ENCODE measurements at places on chromosomes 1 and 21. TPM values are rescaled to one million over a fixed set of nuclear protein-coding genes. Genes with fewer than 3 reads are reported as not detected.

GPR161 gene
- total RNA-seq: 59.3 TPM

TMEM52 gene
- total RNA-seq: 0.82 TPM

HUNK gene
- 19.3 TPM for total RNA-seq

KCNK2 gene
- total RNA-seq: 21.9 TPM

CFAP74 gene
- total RNA-seq: 0.36 TPM

AMPD1 gene
- not detected for total RNA-seq

PCNX2 gene
- total RNA-seq: 159 TPM

NLRP3 gene
- 0.73 TPM for total RNA-seq

NUP210L gene
- total RNA-seq: not detected

LCE1C gene
- total RNA-seq: not detected

USP24 gene
- 126 TPM for total RNA-seq

RHBG gene
- total RNA-seq: 0.73 TPM

GRCh38 chr1:206082831-206083695, 30.1 kb downstream of the RHEX start:
- DNase-seq: no peak

DNA sequence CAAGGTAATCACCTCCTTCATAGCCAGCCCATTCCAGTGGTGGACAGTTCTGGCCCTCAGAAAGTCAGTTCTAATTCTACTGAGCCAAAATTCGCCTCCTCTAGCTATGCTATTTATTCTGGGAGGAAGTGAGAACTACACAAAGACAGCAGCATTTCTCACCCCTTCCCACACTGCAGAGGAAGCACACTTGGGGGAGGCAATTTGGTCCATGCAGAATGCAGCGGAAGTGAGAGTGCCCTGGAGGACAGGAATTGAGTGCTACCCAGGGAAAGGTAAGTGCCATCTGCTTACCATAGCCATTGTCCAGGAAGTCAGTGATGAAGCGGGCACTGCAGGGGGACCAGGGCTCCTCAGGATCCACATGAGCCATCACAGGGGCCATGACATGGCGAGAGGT, 3.7 kb downstream of the ADAMTS4 start:
- no peak for DNase-seq

DNA sequence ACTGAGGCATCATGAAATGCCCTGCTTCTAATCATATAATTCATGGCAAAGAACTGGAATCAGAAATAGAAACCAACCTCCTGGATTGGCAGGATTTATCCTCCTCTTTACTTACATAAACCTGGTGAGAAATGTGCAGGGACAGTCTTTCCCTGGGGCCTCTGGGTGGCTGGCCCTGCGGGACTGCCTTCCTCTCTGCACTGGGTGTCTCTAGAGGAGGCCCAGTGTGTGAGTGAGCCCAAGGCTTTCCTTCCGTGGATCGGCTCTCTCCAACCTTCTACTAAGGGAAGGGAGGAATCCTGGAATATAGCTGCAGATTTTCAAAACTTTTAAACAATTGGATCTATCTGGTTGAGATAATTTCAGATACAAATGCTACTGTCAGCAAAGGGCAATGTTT, 11.4 kb upstream of the ATP1A1 start:
- DNase-seq: no peak

- no peak for DNase-seq
Observed at GRCh38 chr1:218705391-218705790, 360.3 kb downstream of the TGFB2 start.

DNA sequence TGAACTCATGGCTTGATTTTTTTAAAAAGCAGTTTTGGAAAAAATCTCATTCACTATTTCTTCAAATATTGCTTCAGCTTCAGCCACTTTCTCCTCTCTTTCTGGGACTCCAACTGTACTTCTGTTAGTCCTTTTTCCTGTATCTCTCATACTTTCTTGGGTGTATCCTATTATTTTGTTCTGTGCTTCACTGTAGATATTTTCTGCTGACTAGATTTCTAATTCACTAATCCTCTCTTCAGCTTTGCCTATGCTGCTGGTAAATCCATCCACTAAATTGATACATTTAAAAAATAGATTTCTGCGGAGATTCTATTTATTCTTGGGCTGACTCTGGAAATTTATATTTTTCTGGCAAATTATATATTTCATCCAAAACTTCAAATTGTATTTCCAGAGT, 4.9 kb upstream of the KCNE2 start:
- no peak for DNase-seq

GRCh38 chr1:153397051-153397923, 6.4 kb upstream of the S100A8 start:
- no peak for DNase-seq

- no peak for DNase-seq
Observed at GRCh38 chr1:225700164-225700821, 47.4 kb upstream of the ENAH start.

GRCh38 chr1:22750685-22751051, 40.0 kb downstream of the EPHB2 start:
- no peak for DNase-seq

DNA sequence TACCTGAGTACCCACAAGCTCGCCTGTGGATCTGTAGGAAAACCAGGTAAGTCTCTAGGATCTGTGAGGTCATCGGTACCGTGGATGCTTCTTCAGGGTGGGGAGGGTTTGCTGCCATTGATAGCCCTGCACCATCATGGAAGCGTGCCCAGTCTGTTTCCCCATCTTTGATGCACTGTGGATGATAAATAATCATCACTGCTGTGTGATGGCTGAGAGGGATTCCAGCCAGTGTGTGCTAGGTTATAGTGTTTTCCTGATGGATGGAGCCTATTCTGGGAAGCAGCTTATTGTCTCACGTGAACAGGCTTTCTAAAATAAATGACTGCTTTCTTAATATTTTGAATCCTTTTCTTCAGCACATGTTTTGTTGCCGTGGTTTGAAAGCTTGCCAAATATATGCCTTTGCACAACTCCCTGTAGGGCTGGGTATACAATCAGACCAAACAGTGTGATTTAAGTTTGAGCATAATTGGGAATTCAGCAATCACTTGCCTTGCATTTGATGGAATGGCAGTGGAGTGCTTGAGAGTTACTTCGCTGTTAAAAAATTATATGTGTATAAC, 113.8 kb downstream of the CAMTA1 start:
- DNase-seq: no peak

GRCh38 chr1:236370420-236370819, 23.7 kb upstream of the EDARADD start:
- DNase-seq: no peak

DNA sequence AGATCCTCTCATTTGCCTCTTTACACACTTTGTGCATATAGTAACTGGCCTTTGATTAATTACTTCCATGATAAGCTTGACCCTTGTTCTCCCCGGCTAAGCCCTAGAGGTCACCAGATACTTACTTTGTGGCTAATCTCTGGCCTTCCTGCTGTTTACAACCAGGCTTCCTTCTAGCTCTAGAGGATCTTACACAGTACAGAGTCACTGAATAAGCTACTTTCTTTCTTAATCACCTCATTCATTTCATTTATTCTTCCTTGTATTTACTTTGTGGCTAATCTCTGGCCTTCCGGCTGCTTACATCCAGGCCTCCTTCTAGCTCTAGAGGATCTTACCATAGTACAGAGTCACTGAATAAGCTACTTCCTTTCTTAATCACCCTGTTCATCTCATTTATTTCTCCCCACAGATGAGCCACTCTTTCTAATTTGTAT, 144.3 kb upstream of the C1orf21 start:
- DNase-seq: peak; percentile 13

DNA sequence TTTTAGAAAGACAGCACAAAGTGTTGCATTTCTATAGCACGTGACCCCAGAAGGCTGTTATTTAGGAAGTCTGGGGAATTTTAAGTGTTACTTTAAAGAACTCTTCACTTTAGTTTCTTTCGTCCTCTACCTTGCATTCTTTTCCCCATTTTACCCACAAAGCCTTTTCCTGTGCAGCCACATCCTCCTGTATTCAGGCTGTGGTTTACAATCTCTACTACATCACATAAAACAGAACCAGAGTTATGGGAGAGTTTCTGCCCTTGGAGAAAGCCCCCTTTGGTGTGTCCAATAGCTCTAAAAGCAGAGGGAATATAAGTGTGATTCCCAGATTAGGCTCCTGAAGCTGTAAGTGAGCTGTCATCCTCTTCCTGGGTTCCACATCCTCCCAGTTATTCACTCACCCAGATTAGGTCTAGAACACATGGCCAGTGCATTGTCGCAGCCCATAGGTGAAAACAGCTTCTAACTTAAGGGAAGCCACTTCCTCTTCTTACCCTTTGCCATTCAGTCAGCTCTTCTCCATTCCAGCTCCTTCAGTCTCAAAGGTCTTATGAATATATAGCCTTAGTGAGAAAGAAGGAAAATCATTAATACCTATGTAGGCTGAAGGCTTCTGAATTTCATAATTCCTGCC, 171.1 kb downstream of the PIGK start:
- DNase-seq: no peak

- no peak for DNase-seq
Observed at GRCh38 chr1:187921426-187921825, 1092.7 kb downstream of the PLA2G4A start.

DNA sequence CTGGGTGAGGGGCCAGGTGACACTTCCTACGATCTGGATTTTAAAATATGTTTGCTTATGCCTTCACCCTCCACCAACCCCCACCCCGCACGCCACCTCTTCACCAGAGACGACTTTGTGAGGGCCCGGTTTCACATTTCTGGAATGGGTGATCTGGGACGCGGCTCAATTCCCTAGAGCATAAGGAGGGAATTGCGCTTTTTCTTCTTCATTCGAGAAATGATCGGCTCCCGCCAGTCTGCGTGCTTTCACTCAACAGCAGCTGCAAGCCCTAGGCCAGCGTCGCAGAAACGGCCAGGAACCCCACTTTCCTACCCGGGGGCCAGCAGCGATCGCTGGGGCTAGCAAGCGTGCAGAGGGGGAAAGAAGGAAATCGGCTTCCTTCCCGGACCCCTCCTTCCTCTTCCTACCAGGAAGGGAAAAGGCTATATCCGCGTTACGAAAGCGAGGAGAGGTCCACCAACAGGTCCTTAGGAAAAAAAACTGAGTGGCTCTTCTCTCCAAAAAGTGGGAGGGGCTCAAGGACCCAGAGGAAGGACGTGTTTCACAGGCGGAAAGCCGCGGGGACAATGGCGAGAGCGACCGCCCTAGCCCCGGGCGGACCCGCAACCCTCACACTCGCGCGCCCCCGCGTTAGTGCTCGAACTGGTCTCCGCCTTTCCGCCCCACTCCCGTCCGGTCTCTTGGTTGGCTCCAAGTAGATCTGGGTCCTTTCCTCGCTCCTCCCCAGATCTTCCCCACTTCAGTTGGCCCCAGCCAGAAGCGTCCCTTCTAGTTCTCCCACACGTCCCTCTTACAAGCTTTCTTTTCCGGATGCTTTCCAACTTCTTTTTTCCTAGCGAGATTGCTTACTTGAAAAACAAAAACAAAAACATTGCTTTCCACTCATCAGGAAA, 1.1 kb upstream of the ADAMTS1 start:
- DNase-seq: peak; percentile 31

- no peak for DNase-seq
Observed at GRCh38 chr1:90452491-90452890, 264.6 kb downstream of the BARHL2 start.

- no peak for DNase-seq
Observed at GRCh38 chr1:82762829-82763532, 962.2 kb downstream of the ADGRL2 start.

DNA sequence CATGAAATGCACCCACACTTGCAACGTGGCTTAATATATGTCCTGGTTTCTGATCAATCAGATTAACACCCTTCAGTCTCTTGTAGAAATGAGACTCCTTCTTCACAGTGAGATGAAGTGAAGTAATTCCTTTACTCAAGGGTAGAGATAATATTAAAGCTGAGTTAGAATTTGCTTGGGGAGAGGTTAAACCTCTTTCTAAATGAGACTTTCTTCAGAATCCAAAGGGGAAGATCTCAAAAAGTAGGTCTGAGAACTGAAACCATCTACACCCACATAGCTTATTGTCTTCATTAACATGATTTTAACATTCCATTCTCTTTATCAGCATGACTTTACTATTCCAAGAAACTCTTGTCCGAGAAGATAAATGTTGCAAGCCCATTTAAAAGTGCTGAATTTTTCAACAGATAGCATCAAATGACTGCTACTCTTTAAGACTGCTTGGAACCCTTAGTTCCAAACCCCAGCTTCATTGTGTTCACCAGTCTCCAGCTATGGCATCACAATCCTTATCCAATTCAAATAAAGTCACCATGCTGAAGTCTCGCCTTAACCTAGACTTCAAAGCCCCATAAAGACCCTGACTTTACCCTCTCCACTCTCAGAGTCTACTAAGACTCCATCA, 19.2 kb upstream of the TRAF3IP3 start:
- no peak for DNase-seq

- DNase-seq: no peak
Observed at GRCh38 chr1:162072740-162073139, 3.2 kb downstream of the NOS1AP start.

DNA sequence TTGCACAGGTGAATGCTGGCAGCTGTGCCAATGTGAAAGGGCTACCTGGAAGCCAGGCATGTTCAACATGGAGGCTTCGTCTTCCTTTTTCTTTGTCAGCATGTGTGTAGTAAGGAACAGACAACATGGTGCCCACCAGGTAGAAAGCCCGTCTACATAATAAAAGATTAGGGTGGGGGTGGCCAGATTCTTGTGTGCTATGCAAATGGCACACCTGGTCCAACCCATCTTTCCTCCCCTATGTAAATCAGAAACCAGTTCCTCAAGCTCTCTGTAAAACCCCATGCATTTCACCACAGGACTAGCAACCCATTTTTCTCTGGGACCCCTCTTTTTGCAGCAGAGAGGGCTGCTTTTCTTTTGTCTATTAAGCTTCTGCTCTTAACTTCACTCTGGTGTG, 72.3 kb upstream of the ZP4 start:
- no peak for DNase-seq

- no peak for DNase-seq
Observed at GRCh38 chr1:246798107-246798506, 73.9 kb downstream of the SCCPDH start.

GRCh38 chr1:206725109-206725963, 40.6 kb downstream of the MAPKAPK2 start:
- no peak for DNase-seq

DNA sequence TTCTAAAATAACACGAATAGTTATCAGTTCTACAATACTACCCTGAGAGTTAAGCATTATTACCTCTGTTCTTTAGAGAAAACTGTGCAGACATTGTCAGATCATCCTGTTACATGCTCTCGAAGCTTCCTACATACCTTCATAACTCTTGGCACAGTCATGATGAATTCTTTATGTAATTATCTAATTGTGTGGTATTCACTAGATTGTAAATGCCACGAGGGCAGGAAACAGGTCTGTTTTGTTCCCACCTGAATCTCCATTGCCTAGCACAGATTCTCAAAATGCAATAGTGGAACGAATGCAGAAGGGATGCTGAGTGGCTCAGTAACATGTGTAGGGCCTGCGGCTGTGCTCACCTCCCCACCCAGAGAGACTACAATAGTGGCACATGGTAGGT, 3.4 kb downstream of the SYT2 start:
- DNase-seq: no peak

GRCh38 chr1:222772996-222773379, 36.0 kb downstream of the FAM177B start:
- peak; percentile 49 for DNase-seq

Measured in cerebellum (tissue), 4 donors.